ENCODE measurements at places on chromosomes 1 and 21.

GRCh38 chr1:194225821-194226220 lies 1039.4 kb upstream of the B3GALT2 start:
- DNase-seq: no peak

DNA sequence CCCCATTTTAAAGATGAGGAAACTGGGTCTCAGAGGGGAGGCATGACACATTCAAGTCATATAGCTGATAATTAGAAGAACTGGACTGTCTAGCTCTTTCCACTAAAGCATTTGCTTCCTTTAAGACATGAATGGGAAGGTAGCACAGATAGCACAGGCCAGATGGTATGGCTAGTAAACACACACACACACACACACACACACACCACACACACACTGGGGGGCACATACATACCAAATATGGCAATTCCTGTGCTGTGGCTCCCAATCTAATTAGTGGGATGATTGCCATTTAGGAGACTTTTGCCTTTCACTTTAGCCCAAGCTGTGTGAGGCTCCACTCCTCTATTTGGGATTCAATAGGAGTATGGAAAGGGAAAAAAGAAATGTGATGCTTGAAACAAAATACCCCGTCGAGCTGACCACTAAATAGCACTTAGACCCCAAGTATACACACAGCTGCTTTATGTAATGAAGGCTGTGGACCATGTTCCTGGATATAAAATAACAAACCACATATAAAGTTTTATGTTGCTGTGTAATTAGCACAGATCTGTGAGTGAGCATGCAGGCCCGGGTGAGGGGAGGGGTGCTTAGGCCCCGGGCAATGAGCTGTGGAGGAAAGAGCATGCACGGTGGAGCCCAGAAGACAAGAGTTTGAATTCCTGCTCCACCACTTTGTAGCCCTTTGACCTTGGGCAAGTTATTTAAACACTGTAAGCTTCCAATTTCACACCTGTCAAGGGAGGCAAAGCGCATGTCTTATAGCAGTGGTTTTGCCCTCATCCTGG lies 6.8 kb upstream of the TRABD2B start:
- DNase-seq: no peak

DNA sequence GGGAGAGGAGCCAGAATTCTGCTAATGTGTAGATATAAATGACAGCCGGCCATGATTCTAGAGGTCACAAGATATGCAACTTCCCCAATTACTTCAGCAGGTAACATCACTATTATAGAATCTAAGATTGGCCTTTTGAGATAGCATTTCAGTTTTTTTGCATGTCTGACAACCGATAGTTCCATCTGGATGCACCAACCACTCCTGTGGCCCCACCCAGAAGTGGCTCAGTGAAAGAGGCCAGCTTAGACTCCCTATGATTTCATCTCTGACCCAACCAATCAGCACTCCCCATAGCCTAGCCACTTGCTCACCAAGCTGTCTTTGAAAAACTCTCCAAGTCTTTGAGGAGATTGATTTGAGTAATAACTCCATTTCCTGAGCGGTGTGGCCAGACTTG lies 30.3 kb upstream of the NUF2 start:
- DNase-seq: no peak

- DNase-seq: no peak
Measured at GRCh38 chr1:234897754-234898454, 230.7 kb downstream of the TOMM20 start.

DNA sequence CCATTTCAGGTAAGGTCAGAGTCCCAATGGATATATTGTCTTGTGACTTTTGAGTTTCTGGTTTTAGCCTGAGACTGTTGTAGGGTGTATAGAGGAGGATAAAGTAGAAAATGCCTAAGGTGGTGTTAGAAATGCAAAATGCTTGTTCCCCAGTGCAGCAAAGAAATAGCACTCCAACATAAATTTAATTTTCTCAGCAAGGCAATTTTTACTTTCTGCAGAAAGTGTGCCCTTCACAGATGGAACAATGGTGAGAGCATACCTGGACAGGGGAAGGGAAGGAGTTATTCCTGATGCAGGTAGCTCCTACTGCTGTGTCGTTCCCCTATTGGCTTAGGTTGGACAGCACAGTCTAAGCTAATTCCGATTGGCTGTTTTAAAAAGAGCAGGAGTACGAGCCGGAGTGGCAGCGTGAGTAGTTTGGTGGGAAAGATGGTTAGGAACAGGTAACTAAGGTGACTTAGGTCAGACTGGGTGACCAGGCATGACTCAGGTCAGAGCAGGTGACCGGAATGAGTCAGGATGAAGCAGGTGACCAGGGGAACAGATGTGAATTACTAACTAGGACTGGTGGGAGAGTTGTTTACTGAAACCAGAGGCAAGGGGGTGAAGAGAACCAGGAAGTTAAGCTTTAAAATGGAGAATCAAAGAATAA lies 21.5 kb downstream of the SPATA45 start:
- DNase-seq: no peak

- DNase-seq: no peak
Measured at GRCh38 chr1:11673089-11673769, 7.7 kb downstream of the MAD2L2 start.

DNA sequence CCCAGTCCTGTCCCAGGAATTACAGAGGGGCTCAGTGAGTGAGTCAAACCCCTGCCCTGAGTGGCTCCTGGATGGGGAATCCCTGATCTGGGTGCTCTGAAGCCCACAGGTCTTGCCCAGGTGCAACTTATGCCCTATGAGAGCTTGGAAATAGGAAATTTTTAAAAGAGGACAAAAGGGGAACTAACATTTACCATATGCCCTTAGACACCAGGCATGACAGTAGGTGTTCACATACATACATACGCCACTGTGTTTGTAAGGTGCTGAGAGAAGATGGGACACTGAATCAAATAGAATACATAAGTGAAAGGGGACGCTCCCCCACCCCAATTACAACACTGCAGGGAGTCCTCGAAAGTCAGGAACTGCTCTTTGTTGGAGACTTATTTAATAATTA lies 1.4 kb downstream of the CFAP45 start:
- DNase-seq: no peak

DNA sequence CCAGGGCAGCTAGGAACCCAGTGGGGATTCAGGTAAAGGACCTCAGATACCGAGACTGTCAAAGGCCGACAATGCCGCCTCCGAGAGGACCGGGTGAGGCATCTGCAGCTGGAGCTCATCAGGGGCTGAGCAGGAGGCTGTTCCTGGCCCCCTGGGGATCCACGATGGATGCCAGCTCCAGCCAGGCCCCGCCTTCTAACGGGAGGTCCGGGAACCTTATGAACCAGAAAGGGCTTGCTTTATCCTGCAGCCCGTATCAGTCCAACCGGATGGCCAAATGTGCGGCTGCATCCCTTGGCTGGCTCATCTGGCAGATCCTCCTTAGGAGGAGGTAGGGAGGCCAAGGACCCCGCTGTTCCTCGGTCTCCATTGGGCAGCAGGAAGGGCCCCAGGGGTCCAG lies 32.0 kb downstream of the SLC45A1 start:
- no peak for DNase-seq

DNA sequence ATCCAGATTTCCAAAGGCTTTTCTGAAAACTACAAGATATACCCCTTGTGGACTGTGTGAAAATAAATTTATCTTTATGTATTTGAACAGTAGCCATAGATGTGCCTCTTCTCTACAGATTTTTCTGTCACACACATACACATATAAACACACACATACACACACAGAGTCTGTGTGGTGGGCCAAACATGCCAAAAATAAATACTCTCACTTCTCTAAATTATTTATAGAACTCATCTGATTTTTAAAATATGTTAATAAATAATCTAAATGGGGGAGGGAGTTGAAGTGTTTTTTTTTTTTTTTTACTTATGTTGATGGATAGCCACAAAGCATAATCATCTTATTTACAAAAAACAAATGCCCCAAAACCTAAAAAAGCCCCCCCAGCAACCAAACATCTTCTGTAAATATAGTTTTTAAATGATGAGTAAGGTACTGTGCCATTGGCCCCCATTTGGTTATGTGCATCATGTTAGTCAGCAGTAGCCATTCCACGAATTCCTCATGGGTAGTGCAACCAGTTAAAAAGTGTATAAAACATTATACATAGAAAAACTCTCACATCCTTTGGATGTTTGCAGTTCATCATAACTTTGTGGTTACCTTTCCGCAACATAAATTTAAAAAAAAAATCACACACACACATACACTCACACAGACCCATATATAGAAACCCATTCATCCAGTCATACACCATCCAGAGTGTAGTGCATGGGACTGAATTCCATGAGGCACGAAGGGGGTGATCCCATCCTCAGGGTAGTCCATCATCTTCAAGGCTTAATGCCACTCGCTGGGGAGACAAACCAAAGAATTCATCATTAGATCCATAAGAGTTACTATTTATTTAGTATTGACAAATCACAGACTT lies 8.2 kb upstream of the MAGOH start:
- no peak for DNase-seq

- DNase-seq: no peak
Measured at GRCh38 chr1:162846256-162847212, 14.4 kb downstream of the CCDC190 start.

DNA sequence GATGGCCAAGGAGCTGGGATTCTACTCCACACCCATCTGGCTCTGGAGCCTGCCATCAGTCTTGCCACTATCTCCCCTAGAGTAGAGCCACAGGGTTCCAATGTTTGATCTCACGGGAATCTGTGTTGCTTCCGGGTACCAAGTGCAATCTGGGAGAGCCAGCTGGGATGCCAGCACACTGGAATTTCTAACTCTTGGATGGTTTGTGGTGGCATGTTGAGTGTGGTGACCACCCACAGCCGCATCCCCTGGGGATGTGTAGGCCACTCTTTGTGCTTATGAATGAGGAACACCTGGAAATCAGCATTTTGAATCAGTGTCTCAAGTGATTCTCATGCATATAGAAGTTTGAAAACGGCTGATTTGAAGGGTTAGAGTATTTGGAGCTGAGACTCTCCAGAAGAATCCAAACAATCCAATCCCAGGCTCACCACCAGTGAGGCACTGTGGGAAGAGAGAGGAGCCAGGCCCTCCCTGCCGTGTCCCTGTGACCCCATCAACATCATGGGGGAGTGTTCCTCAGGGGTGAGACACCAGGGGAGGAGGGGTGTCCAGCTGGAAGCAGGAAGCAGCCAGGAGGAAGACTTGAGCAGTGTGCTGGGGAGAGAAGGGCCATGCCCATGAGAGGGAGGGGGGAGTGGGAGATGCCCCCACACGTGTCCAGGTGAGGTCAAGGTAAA lies 13.4 kb downstream of the FBLIM1 start:
- no peak for DNase-seq

DNA sequence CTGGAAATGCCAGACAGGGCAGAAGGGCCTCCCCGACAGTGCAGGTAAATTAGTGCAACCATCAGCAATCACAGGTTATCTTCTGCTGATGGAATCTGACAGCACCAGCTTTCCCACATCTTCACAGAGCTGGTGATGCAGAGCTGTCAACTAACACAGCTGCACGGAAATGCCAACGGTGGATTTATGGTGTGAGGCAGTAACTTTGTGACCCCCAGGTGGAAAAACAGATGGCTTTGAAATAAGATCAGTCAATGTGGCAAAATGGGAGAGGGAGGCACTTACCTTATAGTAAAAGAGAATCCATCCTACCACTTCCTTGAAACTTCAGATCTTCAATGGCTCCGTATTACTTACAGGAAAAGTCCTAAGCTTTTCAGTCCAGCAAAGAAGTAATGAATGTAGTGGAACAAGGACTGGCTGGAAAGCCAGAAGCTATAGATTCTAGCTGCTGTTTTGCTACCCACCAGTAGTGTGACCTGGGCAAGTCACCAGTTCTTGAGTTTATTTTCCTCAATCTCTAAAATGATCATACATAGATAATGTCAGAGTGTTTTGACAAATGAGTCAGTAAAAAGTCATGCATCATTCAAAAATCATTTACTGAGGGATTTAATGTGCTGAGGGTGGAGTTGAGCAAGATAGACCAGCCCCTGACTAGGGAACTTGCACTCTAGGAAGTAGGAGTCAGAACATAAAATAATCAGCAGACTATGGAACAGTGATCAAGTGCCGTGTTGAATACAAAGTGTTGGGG lies 245.7 kb upstream of the JUN start:
- no peak for DNase-seq

DNA sequence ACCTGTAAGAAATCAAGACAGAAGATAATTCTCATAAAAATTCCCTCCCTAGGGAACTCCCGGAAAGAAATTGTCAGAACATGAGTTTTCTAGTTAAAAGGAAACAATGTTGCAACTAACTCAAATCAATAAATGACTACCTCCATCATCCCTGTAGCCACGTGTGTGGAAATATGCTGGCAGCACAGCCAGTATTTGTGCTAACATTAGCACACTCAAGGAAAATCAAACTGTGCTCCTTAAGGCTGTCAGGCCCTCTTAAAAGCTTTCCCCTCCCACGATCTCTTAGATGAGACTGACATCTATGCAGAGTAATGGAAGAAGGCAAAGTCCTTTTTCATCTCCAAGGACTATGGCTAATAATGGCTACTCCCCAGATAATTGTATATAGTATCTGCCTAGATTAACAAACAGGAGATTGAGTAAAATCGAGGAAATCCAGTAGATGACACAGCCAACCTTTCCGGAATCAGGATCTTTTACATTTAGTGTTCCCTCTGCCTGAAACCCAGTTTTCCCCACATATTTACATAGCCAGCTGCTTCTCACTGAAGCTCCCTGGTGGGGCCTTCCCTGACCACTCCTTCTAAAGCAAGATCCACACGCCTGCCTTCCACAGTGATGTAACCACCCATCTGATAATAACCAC lies 50.9 kb upstream of the NR5A2 start:
- DNase-seq: no peak

DNA sequence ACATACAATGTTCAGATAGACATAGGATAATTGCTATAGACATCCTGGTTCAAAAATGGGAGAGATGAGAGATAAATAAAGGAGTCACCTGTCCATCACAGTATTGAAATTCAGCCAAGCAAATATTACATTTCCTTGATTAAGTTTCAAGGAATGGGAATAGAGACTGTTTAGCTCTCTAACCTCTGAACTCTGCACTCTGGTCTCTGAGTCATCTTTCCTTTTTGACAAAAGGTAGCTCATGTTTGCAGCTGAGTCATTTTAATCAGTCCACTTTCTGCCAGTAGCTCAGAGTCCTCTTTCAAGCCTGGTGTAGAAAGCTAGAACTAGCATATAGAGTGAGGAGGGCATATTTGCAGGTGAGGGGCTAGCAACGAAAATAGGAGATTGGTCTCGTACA lies 51.4 kb upstream of the GJA8 start:
- no peak for DNase-seq

GRCh38 chr1:208004851-208005250 lies 93.9 kb upstream of the CD34 start:
- no peak for DNase-seq
